Effector CD8-positive, alpha-beta T cell (primary cell): ENCODE measurements at places on chromosomes 5 and 9.

DNA sequence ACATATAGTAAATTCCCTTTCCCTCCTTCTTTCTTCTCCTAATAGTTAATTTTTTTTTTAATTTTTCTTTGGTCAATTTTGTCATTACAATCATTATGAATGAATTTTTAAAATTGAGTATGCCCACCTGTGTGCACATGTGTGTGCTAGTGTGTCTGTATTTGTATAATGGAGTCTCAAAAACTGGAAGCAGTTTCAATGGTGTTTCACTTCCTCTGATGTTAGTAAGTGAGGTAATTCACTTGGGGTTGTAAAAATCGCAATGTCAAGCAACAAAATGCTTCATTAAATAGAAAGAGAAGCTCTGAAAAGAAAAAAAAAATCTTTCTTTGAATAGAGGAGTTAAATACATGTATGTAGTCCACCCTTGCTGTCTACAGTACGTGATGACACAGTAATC, 1467.6 kb upstream of the NUDT12 start:
- DNase-seq: no peak

DNA sequence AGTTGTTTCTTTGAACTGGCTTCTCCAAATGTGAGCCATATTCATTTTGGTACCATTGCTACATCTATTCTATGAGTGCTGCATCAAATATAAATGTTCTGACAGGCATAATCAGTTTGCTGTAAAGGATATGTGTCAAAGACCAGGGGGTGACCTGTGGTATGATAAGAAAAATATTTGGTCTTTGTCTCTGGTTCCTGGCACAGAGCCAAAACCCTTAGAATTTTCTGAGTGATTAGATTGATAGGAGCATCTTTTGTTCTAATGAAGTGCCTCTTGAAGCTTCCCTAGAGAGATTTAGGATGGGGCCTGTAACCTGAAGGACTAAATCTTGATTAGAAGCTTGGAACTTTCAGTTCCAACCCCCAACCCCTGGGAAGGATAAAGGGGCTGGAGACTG, 256.3 kb downstream of the NNT start:
- no peak for DNase-seq

DNA sequence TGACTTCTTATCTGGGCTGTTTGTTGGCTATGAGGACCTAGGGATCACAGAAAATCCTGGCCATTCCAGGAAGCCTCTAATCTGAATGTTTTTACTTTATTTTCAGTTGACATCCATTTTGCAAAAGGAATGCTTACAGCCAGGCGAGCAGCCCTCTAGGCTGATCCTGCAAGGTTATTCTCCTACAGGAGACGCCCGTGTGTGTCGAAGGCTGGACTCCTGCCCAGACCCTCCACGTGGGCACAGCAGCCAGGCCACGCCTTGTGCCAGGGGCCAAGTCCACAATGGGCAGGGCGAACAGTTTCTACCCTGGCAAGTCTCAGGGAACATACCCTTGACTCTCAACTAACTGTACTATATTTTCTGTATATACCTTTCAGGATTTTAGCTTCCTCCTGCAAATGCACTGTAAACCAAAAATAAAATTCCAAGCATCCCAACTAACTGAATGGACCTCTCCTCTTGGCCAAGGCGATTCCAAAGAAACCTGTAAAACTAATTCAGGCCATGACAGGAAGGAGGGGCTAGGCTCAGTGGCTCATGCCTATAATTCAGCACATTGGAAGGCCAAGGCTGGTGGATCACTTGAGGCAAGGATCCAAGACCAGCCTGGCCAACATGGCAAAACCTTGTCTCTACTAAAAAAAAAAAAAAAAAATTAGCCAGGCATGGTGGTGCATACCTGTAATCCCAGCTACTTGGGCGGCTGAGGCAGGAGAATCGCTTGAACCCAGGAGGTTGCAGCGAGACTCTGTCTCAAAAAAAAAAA, 5.7 kb downstream of the CMBL start:
- DNase-seq: no peak

- DNase-seq: no peak
Measured at GRCh38 chr9:125343518-125344275, 82.1 kb downstream of the GAPVD1 start.

DNA sequence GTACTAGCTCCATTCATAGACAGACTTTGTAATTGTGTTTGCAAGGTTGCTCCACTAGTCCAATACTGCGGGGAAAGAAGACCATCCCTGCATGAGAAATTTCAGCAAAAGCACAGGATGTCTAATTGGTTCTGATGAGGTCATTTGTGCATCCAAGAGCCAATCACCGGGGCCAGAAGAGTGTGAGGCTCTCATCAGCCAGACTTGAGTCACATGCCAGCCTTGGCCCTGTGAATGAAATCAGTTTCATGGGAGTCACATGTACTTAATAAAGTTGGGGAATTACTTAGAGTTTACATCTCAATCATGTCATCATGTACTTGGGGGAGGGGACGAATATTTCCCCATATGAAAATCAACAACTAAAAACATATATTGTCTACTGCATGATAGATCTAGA, 1236.0 kb downstream of the MAT2B start:
- DNase-seq: no peak

- DNase-seq: no peak
Measured at GRCh38 chr9:105114964-105115728, 129.3 kb upstream of the SLC44A1 start.

GRCh38 chr5:145776886-145777285, 58.3 kb downstream of the PRELID2 start:
- no peak for DNase-seq

DNA sequence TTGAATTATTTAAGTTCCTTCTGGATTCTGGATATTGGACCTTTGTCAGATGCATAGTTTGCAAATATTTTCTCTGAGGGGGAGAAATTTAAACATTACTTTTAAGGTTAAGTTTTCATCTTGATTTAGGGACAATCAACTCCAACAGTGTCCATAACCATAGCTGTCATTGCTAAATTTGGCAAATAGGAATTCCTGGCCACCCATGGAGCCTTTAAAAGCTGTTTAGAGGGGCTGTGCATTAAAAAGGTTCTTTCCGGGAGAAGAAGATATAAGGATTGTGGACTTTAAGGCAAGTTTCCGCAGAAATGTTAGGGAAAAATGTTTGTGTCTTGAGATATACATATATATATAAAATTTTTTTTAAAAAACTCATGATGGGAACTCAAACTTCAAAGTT, 339.7 kb downstream of the ADAMTS6 start:
- DNase-seq: no peak

DNA sequence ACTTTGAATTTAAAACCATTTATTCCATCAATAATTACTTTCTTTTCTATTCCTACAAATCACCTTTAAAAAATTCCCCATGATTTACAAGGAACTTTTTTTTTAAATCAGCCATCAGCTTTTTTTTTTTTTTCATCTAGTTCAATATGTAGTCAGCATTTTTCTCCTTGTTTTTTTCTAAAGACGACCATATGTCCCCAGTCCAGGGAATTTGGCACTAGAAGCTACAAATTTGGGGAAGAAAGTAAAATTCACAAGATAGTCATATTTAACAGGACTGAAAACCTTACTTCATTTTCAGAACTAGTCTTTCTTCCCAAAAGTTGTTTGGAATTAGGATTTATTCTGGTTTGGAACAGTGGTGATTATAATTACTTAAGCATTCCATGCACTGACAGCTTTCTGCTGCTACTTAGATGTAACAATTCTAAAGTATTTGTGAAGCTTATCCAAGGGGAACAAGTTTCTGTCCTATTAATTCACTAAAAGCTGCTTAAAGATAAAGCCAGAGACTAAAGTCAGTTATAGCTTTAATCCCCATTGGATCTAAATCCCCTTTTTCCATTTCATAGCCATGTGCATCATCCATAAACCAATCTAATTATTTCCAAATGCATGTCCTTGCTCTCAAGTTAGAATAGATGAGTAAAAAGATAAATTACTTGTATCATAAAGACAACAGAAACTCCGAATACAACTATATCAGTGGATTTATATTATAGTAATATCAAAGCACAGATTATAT, 7.4 kb upstream of the SNCAIP start:
- DNase-seq: no peak

DNA sequence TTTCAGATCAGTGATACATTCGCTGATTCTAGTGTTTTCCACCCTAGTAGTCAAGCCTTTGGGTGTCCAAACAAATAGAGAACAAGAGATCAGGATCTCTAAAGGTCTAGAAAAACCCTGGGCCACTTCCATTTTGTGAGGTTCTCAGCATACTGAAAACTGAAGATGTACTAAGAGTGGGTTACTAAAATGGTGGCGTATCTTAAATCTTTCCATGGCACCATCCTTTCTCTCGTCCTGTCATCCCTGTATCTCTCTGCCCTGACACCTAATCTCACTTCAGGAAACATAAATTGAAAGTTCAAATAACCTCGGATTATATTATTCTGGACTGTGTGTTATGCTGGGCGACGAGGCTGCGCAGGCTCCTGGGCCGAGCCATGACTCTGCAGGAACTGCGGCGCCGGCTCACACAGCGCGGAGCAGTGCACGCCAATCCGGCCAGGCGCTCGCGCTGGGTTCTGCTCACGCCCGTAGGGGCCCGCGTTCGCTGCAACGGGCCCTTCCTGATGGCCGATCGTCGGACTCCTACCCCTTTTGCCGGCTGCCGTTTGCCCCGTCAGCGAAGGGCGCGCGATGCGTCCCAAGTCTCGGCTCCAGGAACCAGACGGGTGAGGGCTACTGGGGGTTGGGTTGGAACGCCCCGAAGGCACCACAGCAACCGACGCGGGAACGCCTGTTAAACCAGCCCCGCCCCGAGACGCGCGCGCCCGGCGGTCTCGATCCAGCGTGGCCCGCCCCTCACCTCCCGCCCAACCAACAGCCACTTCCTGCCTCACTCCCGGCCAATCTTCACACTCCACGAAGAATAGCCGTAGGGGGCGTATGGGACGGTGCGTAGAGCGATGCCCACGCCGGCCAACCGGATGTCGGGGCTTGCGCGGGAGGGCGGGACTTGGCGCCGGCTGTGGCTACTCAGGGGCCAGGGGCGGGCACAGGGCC, 503 bp upstream of the CANX start:
- DNase-seq: peak; percentile 97

- DNase-seq: no peak
Measured at GRCh38 chr9:116589392-116590354, 97.4 kb upstream of the TRIM32 start.

DNA sequence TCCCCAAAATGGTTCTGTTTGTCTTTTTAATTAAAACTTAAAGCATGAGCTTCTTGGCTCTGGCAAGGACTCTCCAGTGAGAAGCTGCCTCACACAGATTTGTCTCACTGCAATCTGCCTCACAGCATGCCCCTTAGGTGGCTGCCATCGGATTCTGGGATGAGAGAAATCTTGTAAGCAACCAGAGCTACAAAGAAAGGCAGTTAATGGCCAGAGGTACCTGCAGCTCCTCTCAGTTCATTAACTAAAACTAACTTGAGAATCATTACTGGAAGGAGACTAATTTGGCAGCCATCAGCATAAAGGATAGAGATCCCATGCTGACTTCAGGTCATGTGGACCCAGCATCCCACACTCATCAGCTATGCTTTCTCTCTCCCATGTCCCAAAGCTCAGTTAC, 220.6 kb upstream of the DMAC1 start:
- DNase-seq: no peak

GRCh38 chr9:127768698-127769097, 9.8 kb downstream of the SH2D3C start:
- DNase-seq: no peak

GRCh38 chr5:125257057-125257972, 510.9 kb upstream of the ZNF608 start:
- DNase-seq: no peak

- DNase-seq: no peak
Measured at GRCh38 chr5:10635257-10635866, 71.5 kb downstream of the ANKRD33B start.

- no peak for DNase-seq
Measured at GRCh38 chr9:98010445-98010844, 27.3 kb downstream of the ANP32B start.

GRCh38 chr5:45089870-45090269, 281.1 kb downstream of the MRPS30 start:
- no peak for DNase-seq

DNA sequence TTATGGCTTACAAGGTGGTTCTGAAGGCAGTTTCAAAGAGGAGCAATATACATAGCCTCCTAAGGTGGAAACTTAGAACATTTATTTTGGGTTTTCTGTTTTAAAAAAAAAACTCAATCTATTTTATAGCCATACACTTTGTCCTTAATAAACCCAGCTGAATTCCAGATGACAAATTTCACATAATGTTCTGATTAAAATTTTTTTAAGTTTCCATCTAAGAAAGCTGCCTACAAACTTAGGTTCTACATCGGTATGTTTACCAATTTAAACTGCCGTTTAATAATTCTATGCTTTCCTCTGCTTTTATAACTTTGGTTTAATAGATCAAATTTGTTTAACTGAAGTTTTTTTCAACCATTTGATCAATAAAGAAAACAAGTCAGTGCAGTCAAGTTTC, 12.5 kb downstream of the NR3C1 start:
- no peak for DNase-seq

DNA sequence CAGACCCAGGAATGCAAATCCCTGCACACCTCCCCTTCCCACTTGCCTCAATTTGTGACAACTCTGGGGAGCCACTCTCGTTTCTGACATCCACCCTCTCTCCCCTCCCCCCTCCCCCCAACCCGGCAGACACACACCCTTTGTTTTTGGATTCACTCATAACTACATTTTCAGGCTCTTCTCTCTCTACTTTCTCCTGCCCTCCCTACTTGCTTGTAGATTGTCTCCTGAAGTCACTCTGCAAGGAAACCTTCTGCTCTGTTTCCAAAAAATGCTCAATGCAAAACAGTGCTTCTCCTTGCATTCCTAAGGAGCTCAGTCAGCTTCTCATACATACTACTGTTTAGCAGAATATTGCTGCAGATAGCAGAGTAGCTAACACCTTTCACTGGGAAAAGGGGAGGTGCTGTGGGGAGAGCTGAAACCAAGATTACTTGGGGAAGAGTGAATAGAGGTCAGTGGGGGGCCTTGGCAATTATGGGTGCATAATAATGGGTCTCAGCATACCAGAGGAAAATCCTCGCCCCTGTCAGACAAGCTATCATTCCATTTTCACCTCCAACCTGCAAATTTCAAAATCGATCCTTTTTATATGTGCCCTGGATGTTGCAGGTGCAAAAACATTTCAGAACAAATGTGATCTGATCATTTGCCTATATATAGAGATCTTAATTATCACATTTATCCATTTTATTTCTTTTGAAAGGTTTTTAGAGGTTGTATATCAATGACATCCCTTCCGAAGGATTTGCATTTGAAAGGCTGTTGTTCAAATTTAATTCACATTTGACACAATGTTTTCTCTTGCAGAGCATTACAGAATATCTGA, 1860.7 kb upstream of the WWC1 start:
- DNase-seq: no peak

GRCh38 chr5:84364043-84364442, 20.6 kb downstream of the EDIL3 start:
- no peak for DNase-seq

DNA sequence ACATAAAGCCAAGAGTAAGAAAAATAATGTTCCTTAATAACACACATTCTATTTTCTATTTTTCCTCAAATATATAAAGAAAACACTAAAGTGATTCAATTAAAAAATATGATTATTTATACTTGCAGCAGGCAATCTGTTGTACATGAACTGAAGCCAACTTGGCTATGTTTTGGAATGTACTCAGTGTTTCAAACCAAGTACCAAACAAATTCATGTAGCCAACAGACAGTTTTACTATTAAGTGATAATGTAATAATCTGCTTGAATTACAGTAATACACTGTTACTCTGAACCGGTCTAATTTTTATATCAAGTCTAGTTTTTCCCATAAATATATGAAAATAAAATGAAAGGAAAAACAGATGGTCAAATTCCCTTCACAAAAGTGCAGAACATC, 58.0 kb downstream of the CEP120 start:
- no peak for DNase-seq
